ENCODE measurements at places on chromosomes 5 and 9.

DNA sequence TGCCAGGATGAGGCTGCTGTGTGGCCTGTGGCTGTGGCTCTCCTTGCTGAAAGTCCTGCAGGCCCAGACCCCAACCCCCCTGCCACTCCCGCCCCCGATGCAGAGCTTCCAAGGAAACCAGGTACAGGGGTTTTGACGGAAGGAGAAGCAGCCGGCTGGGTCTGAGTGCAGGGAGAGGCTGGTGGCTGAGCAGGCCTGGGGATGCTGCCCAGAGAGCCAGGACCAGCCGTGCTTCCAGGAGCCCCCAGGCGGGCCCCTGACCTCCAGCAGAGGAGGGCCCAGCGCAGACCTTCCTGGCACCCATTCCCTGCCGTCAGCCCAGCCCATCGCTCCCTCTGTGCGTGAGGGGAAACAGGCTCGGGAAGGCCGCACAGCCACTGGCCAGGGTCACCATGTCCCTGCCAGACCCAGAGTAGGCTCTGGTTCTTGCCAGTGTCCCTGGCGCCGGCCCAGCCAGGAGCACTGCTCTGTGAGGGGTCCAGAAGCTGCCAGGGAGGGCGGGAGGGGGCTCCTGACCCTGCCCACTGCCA lies 313 bp downstream of the LCN12 start:
- no peak for DNase-seq

DNA sequence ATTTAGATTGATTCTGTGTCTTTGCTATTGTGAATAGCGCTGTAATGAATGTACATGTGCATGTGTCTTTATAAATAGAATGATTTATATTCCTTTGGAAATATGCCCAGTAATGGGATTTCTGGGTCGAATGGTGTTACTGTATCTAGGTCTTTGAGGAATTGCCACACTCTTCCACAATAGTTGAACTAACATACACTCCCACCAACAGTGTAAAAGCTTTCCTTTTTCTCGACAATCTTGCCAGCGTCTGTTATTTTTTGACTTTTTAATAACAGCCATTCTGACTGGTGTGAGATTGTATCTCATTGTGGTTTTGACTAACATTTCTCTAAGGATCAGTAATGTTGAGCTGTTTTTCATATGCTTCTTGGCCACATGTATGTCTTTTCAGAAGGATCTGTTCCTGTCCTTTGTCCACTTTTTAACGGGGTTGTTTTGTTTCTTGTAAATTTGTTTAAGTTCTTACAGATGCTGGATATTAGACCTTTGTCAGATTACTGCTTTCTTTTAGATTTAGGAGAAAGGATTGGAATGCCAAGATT lies 125.0 kb upstream of the NR5A1 start:
- no peak for DNase-seq

DNA sequence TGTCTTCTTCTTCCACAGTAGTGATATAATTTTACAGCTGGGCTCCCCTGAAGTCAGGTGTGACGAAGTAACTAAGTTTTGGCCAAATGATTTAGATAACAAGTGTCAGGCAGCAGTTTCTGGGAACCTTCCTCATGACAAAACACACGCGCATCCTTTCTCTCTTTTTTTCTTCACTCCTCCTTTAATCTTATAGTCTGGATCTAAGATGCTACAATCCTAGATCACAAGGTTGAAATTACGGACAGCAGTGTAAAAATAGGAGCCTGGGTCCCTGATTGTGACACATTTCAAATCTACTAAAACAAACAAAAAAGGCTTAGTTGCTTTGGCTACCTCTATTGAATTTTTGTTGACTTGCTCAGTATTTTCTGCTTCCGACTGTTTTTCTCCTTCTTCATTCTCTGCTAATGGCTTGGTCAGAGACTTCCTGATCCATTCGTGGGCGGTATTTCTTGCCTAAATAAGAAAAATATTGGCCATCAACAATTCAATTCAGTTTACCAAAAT lies 36.1 kb downstream of the FAM114A2 start:
- DNase-seq, result no peak

DNA sequence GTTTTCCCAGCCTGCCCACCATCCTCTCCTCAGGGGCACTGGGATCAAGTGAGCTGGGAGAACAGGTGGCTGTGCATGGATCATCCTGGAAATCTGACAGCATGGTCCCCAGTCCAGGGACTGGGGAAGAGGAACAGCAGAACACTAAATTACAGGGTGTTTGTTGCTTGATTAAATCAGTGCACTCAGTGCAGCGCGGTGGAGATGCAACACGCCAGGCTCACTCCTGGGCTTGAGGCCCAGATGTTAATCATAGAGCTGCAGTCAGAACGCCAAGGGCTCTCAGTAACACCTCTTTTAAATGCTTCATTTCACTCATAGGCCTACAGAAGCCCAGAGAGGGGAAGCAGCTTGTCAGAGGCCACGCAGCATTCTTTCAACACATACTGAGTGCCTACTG lies 14.2 kb upstream of the LARP1 start:
- DNase-seq, result no peak

DNA sequence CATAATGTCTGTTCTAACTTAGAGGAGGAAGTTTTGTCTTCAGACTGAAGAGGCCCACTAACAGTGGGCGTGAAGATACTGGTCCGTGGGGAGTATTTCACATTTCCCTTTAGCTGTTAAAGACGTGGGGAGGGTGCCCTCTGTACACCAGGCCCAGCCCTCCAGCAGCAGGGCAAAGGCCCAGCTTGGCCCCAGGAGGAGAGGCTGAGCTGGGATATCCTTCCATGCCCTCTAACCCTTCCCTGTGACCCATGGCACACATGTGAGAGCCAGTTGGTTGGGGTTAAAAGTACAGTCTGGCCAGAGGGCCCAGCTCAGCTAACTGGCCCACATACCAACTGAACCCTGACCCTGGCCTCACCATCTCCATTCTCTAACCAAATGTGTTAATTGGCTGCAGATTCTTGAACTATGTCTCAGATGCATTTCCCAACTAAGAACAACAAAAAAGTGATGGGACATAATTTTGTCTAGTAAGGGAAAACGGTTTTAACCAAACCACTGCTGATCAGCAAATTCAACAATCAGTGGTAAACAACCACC lies 74.4 kb downstream of the LHFPL2 start:
- DNase-seq, result no peak

DNA sequence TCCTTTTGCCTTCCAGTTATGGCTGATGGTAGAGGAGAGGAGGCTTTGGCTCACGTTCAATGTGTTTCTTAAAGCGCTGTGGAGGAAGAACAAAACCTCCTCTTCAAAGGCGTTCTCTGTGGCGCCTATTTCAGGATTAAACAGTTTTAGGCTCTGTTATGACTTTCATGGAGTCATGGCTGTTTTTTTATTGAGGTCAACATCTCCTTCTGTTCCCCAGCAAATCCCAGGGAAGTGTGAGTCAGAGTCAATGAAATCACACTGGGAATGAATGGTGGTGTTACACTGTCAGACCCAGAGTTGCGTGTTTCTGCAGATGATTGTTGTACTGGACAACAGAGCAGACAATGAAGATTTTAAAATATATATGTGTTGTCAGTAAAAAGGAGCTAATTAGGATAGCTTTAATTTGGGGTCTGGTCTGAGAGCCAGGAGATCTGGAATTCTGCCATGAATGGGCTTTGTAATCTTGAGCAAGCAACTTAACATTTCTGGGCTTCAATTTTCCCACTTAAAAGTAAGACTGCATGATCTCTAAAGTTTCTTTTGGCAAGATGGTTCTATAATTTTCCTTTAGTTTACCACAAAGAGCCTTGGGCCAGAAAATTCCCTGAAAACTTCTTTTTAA lies 240.7 kb downstream of the CSNK1G3 start:
- no peak for DNase-seq

GRCh38 chr5:152094060-152094459 lies 169.4 kb upstream of the GLRA1 start:
- no peak for DNase-seq

GRCh38 chr5:174376726-174377373 lies 331.3 kb downstream of the NSG2 start:
- no peak for DNase-seq

DNA sequence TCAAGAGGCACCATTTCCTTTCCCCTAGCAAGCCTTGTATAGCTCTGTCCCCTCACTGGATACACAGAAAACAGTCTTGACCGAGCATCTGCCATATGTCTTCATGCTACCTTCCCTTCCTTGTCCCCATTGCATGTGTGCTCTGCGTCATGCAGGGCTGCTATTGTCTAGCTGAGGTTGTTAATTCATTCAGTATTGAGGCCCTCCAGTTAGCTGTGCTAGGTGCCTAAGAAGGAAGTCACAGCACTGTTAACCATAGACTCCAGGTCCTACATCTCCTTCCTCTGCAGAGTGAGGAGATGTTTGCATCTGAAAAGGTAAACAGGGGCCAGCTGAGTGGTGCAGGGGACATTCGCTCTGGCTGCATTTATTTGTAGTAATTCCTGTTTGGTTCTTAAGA lies 48.2 kb downstream of the SLC1A3 start:
- DNase-seq, result no peak

GRCh38 chr5:159497221-159497620 lies 166.9 kb upstream of the IL12B start:
- no peak for DNase-seq

- DNase-seq, result no peak
These were observed 293.2 kb upstream of the KLF4 start for GRCh38 chr9:107782789-107783188.

DNA sequence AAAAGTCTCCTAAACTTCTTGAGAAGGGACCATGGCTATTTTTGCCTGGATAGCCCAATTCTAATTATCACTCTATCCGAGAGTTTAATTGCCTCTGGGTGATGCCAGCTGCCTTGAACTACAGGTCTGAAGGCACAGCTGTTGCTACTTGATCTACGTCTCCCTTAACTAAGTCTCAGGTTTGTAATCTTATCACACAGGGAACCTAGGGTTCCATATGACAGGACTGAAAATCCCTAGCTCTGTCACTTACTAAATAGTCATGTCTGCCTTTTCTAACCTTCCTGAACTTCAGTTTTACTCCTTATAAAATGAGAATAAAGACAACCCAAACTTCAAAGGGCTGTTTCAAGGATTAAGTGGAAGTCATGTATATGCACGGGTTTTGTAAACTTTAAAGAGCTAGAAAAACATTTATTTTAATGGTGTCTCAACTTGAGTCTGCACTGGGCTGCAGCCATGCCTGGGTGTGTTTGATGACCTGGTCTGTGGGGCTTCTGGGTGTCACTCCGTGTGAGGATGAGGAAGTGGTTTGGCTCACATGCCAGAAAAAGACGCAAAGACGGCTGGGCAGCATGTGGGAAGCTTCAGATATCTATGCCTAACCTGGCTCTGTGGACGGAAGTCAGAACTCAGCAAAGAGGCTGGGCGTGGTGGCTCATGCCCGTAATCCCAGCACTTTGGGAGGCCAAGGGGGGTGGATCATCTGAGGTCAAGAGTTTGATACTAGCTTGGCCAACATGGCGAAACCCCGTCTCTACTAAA lies 129.3 kb upstream of the SLC44A1 start:
- no peak for DNase-seq

- DNase-seq, result no peak
These were observed 19.4 kb downstream of the LHX2 start for GRCh38 chr9:124030969-124031451.

DNA sequence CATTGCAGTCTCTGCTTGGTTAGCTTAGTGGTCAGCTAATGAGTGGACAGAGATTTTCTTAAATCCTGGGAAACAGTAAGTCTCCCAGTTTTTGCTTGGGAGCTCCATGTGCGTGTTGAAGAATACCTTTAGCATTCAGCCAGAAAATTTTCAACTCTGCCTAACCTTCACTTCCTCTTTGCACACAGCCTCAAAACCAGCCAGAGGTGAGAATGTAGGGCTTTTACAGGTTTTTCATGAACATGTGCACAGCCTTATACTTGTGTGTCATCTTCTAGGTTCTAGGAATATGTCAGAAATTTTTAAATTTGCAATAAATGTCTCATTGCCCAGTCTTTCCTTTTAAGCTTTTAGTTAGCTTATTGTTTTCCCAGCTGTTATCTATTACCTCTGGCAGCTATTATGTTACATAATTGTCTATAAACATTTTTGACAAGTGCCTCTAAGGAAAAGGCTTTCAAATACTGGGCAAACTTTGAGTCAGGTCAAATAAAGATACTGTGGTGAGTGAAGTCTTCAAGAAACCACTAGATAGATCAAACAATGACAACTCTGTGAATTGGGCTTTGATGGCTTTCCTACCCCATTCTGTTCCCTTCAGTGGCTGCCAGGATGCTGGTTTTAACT lies 12.7 kb downstream of the ADGRV1 start:
- no peak for DNase-seq

GRCh38 chr5:176365351-176366231 lies at the start of gene ARL10:
ARL10 (plus strand) TSS chr5:176365487; CDS start chr5:176365564, 77 bp downstream.
- DNase-seq, result no peak

DNA sequence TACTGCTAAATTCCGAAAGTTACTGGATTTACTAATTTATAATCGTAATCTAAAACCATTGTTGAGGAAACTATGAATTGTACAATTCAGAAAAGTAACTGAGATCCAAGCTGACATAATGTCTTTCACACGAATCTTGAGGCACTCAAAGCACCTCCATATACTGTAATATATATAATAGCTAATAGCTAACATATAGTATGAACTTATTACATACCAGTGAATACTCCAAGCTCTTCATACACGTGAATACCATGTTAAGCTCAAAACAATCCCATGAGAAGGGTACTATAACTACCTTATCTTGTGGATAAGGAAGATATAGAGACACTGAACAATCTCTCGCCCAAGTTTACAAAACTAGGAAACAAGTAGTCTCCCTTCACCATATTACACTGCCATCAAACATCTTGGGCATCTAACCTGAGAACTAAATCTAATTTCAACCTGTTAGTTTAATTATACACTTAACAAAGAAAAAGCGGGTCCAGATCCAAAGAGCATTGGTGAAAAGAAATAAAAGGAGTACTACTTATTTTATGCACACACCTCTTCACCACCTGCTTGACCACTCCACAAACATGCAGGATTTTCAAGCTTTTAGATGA lies 1.0 kb downstream of the NUDCD2 start:
- no peak for DNase-seq

GRCh38 chr5:10317825-10318682 lies 10.4 kb upstream of the CMBL start:
- no peak for DNase-seq

DNA sequence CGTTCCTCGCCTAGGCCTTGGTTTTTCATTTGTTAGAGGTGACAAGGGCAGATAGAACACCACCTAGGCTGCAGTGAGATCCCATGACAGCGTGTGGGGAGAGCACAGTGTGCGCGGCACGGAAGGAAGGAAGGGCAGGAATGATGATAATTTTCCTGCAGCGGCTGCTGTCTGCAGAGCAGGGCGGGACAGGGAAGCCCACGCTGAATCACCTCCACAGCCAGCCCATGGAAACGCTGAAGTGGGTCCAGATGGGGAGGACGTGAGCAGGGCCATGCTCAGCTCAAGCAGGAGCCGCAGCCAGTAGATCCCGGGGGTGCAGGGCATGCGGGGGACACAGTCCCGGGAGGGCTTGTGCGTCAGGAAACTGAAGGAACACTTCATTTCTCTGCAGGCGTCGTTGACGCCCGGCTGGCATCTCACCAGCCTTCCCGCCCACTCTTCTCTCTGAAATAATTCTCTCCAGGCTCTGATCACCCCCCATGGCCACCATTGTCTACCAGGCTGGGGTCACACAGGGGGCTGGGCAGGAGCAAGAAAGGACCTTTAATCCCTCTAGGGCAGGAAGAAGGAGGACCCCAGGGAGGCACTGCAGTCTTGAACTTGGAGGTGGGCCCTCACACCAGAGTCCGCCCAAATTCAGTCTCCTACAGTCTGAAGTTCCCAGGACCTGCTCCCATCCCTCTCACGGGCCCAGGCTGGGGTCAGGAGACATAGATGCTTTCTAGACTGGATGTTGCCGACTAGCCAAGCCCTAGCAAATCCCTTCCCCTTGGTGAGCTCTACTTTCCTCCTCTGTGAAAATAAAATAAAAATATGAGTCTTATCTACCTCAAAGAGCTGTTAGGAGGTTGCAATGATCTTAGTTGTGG lies 20.9 kb upstream of the SYNPO start:
- DNase-seq, result no peak

GRCh38 chr9:86948074-86948929 lies 996 bp upstream of the GAS1 start:
- DNase-seq, result peak; percentile 35
